ENCODE measurements at places on chromosomes 16 and 17.

GRCh38 chr16:20866145-20866772 is 33.9 kb downstream of the DCUN1D3 start:
- peak; percentile 91 for DNase-seq

GRCh38 chr17:29167393-29168078 is 12.7 kb downstream of the MYO18A start:
- no peak for DNase-seq

- DNase-seq, result no peak
Observed at GRCh38 chr17:17097763-17098345, 55.6 kb downstream of the MPRIP start.

- DNase-seq, result no peak
Observed at GRCh38 chr17:39138431-39139160, 12.8 kb downstream of the PLXDC1 start.

GRCh38 chr17:78876094-78876597 is 26.9 kb downstream of the CEP295NL start:
- DNase-seq, result no peak

- DNase-seq, result no peak
Observed at GRCh38 chr17:72565006-72565405, 444.2 kb downstream of the SOX9 start.

GRCh38 chr16:34802848-34803599 is 1343.6 kb downstream of the TP53TG3F start:
- DNase-seq, result no peak

GRCh38 chr17:45393411-45393810 is 39.3 kb downstream of the ARHGAP27 start:
- DNase-seq, result no peak

DNA sequence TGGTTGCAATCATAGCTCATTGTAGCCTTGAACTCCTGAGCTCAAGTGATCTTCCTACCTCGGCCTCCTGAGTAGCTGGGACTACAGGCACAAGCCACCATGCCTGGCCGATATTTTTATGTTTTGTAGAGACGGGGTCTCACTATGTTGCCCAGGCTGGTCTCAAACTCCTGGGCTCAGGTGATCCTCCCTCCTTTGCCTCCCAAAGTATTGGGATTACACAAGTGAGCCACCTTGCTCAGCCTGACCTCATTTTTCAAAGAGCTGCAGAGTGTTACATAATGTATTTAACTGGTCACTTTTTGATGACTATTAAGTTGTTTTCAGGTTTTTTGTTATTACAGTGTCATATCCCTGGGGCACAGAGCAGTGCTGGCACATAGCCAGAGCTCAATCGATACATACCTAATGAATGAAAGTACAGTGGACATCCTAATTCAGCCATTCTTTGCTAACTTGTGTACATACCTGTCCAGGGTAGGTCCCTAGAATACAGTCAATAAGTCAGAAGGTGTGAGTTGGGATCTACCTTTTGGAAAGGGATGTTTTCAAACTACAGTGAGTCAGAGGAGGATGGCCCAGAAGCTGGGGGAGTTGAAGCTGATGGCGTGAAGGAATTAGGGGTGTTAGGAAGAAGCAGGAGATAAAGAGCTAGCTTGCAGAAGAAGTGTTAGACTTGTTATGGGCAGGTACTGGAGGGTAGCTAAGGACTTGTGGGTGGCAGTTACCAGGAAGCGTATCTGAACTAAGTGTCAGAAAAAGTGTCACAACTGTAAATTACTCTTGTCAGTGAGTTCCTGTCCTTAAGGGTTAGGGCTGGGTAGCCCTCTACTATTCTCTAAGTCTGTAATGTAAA is 20.1 kb upstream of the CYLD start:
- no peak for DNase-seq

DNA sequence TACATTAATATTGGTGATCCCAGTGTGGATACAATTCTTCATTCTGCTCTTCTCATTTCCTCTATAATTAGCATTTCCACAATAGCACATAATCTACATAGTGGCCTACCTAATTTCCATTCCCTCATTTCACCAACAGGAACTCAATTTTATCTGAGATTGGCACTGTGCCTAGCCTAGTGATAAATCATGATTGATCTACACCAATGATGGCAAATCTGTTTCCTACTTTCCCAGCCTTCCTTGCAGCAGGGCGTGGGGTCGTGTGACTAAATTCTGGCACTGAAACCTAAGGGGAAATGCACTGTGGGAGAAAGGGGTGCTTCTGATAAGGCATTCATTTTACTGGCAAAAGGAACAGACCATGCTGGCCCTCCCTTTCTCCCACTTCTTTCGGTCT is 66.6 kb upstream of the TOM1L1 start:
- DNase-seq, result no peak

- no peak for DNase-seq
Observed at GRCh38 chr16:9125658-9126505, 34.4 kb downstream of the HAPSTR1 start.

DNA sequence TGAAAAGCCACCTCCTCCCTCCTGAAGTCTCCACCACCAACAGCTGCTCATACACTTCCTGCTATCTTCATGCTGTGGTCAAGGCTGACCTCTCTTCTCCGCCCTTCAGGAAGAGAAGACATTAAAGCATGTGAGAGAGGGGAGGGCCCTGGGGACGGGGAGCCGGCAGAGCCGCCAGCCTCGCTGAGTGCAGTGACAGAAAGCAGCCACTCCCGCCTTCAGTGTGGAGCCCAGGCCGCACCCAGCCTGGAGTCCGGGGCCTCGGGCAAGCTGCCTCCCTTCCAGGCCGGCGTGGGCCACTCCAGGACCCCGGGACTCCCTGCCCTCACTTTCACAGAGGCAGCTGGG is 94.7 kb upstream of the TNRC6C start:
- DNase-seq, result peak; percentile 28

DNA sequence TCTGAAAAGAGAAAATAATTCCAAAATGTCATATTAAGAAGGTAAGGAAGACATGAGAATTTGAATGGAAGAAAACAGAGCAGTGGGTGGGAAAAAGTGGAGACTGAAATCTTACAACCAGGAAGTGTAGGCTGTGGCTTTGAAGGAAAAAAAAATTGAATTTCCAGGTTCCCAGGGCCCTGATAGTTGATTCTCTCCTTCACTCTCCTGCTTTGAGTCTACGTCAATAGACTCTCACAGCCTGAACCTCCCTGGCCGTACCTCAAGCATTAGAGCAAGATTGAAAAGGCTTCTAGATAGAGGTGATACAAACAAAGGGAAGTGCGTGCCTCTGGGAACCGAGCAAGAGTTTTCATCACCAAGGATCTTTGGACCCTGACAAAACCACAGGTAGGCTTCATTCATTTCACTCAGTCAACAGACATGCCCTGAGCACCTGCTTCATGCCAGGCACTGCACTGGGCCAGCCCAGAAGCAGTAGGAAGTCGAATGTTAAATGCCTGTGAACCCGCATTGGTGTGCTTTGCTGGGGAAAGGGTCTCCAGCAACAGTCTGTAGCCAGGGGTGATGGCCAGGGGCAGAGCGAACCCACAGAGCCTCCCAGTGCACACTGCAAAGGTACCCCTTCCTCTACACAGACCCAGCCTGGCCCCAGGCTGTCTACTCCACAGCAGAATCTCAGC is 163.9 kb downstream of the SLC39A11 start:
- DNase-seq, result no peak

GRCh38 chr17:42311240-42312034 is 23.1 kb downstream of the STAT5A start:
- DNase-seq, result peak; percentile 96

DNA sequence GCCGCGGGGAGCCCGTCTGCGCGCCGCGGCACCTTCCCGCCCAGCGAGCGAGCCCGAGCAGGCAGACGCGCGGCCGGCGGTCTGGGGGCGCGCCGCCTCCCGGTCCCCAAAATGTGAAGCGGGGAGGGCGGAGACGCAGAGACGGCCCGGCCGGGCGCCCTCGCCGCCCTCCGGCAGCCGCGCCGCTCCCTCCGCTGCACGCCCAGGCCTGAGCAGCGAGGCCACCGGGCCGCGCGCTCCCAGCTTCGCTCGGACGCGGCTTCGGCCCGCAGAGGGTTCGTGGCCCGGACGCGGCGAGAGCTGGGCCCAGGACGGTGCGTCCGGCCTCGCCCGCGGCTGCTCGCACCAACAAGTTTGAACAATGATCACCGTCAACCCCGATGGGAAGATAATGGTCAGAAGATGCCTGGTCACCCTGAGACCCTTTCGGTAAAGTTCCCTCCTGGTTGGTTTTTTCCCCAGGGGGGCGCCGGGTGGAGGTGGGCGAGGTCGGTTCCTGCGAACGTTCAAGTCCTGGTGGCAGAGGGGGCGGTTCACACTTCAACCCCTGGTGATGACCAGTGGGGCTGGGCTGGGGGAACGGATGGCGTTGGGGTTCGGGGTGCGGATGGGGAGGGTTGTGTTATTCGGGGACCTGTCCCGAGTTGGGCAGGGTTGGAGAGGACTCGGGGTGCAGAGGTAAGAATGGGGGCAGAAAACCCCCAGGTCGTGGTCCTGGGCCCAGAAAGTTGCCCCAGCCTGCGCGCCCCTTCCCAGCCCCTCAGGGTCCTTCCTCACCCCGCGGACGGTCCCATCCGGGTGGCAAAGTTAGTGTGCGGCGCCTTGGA is 678 bp downstream of the MGAT5B start:
- DNase-seq, result peak; percentile 38

DNA sequence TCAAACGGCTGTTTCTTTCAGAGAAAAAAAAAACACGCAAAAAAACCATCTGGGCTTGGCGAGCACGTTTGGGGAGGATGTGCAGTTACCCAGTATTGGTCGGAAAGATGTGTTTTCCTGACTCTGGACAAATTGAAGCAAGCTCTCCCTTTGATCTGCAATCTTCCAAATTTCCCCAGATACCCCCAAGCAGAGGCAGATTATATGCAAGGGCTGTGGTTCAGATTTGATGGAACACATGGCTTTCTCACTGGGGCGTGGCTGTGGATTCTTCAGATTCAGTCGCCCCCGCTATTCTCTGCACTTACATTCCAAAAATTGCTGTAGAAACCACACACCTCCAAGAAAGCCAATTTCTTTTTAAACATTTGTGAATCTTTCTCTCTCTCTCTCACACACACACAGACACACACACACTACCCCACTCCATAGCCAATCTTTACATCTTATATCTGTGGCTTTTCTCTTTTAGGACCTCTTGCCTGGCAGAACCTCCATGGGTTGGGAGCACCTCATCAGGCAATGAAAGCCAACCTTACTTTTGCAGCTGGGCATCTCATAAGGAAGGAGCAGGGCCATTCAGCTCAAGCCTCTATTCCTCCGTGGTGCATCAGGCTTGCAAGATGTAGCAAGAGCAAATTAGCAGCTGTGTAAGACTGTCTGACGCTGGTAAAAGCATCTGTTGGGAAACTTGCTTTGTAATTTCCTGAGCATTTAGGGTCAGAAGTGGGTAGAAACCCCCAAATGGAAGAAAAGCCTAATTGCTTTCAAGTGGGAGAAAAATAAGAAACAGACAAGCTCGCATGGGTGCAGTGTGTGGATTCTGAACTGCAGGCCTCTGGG is 103.9 kb upstream of the FAM20A start:
- DNase-seq, result peak; percentile 93

GRCh38 chr16:48542020-48542473 is 67.9 kb downstream of the N4BP1 start:
- peak; percentile 82 for DNase-seq

GRCh38 chr17:50464121-50464520 is 4.6 kb downstream of the CHAD start:
- DNase-seq, result no peak

GRCh38 chr17:10724546-10725195 is 5.2 kb downstream of the TMEM220 start:
- no peak for DNase-seq

- peak; percentile 68 for DNase-seq
Observed at GRCh38 chr17:72984145-72984925, 108.2 kb downstream of the SLC39A11 start.

DNA sequence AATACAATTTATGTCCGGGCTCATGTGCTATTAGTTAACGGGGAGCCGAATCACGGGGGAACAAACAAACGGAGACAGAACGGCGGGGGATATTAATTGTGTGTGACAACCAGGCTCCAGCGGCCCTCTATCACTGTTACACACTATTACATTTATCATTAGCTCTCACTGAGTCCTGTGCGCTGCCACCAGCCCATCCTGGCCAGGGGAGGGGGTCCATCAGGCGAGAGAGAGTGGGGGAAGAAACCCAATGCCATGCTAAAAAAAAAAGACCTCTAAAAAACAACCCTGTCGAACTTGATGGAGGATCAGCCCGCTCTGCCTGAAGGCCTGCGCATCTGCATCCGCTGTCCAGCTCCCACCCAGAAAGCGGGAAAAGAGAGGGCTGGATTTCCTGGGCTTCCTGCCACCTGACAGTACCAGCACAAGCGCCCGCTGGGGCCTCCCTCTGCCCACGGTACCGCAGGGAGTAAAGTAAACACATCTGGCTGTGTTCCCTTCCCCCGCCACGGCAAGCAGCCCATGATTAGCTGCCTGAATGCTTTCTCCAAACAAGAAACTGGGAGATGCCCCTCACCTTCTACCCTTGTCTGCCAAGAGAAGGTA is 41.7 kb downstream of the PIPOX start:
- no peak for DNase-seq

DNA sequence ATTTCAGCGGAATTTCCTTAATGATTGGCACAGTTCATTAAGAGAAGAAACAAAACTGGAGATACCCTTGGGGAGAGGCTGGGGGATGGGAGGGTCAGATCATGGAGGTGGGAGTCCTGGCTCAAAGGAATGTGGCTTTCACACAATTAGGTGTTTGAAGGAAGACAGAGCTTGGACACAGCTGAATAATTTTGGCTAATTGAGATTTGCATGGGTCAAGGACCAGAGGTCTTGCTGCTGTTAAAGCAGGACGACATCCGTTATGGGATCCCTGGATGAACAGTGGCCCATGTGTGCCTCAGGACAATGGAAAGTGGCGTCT is 160.3 kb downstream of the HS3ST3B1 start:
- no peak for DNase-seq

GRCh38 chr17:76722279-76722678 is 4.1 kb downstream of the JMJD6 start:
- DNase-seq, result no peak

GRCh38 chr17:37065486-37066321 is 117.0 kb downstream of the AATF start:
- no peak for DNase-seq

DNA sequence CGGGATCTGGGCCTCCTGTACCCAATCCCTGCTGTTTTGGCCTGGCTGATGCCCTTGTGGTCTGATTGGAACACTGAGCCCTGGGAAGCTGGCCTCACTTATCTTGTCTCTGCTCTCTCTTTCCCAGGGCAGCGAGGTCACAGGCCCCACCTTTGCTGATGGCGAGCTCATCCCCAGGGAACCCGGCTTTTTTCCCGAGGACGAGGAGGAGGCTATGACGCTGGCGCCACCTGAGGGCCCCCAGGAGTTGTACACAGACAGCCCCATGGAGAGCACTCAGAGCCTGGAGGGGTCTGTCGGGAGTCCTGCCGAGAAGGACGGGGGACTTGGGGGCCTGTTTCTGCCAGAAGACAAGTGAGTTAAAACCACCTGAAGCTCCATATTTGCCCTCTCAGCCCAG is 126.0 kb downstream of the RAB11FIP4 start:
- DNase-seq, result no peak

DNA sequence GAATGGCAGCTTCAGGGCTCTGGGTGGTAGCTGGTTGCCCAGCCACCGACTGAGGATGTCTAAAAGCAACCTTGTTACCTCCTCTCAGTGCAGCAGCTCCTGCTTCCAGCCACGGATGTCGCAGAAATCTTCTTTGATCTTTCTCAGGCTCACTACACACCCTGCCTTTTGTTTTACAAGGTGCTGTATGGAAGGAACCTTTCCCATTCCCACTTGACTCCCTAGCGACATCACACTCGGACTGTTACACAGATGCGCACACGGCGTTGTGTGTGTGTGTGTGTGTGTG is 135.8 kb upstream of the CPHXL start:
- no peak for DNase-seq

GRCh38 chr17:2213291-2213960 is 90.2 kb downstream of the SMG6 start:
- DNase-seq, result peak; percentile 68

GRCh38 chr17:10857976-10858375 is 20.1 kb upstream of the PIRT start:
- DNase-seq, result no peak
